ENCODE measurements at places on chromosomes 1 and 21.
A peak's percentile ranks its signal among the peaks of the same experiment; 100 is the strongest.

DNA sequence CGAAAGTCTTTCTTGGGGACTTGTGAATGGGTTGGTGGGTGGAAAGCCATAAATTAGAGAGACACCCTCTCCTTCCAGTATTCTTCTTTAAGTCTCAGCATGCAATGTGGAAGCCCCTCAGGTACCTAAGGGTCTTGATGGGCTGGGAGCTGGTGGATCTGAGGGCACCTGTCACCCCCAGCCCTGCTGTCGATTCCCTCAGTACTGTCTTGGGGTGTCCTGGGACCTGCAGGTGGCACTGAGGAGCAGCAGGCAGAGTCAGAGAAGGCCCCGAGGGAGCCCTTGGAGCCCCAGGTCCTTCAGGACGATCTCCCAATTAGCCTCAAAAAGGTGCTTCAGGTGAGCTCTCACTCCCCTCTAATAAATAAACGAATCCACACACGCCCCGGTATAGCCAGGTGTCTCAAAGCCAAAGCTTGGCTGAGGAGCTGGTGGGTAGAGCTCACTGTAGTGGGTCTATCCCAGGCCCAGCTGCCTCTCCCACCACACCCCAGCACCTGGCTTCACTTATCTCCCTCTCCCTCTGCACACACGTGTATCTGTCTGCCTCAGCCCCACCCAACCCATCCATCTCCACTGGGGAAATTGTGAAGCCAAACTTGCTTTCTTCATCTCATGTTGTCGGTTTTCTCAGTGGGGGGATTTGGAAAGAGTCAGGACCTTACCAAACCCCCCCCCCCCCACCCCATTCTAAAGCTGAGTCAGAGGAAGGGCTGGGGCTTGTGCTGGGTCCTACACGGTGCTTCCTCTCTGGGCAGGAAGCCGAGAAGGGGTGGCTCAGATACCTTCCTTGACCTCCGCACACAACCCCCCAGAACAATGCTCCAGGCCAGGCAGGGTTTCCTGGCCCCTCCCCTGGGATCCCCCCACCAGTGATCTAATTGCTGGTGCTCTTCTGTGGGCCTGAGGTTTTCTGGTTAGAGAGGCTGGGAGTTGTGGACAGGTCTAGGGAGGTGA is 1.6 kb downstream of the ADAM15 start:
- DNase-seq = no peak

GRCh38 chr1:177944016-177944949 is 25.6 kb downstream of the SEC16B start:
- DNase-seq = no peak

DNA sequence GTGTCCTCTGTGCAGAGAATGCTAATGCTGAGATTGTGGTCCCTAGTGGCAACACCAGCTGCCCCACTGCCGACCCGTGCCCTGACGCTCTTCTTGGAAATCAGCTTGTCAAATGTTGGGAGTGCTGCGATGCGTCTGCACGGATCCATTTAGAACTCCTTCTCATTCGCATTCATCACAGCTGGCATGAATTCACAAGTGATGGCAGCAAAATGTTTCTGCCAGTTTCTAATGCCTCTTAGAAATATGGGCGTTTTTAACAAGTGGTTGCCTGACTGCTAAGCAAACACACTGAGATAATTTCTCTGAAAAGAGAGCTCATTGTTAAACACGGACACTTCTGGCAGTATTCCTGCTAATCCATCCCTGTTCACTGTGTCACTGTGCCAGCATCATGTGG is 131.9 kb upstream of the KCNJ6 start:
- no peak for DNase-seq

DNA sequence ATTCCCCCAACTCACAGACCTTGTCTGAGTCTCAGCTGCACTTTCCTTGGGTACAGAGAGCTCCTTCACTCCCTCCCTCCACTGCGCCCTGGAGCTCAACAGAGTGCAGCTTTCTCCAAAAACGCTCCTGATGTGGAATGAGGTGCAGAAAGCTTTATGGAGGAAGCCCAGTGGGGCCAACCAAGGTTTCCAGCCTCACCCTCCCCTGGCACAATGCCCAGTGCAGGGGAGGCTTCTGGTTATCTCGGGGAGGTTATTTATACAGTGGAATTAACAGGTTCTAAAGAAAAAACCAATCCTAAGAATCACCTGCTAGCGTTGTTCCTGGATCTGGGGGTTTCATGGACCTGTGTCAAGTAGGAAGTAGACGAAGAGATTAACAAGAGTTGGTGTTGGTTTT is at the start of gene ITLN1:
Gene ITLN1 (minus strand): TSS at position 139 of the 400 bp plus-strand sequence. CDS start 303 bp downstream, outside the sequence.
- DNase-seq = no peak

- no peak for DNase-seq
Observed at GRCh38 chr1:117267232-117267774, 56.6 kb upstream of the VTCN1 start.

GRCh38 chr1:29083317-29084195 is 40.1 kb downstream of the TMEM200B start:
- DNase-seq = no peak

DNA sequence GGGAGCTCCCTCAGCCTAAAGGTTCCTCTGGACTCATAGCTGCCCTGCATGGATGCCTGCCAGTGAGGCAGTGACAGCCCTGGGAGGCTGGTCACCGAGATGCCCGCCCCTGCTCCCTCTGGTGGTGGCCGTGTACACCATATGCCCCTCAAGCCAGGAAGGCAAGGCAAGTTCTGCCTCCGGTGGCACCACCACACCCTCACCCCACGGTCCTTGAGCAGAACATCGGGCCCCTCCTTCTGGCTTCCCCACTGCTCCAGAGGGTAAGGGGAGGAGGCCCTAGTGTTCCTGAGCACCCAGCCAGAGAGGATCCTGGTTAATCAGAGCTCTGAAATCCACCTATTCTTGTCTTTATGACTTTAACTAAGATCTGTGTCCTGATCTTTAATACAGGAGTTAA is 1.5 kb upstream of the S100A14 start:
- peak; percentile 57 for DNase-seq

DNA sequence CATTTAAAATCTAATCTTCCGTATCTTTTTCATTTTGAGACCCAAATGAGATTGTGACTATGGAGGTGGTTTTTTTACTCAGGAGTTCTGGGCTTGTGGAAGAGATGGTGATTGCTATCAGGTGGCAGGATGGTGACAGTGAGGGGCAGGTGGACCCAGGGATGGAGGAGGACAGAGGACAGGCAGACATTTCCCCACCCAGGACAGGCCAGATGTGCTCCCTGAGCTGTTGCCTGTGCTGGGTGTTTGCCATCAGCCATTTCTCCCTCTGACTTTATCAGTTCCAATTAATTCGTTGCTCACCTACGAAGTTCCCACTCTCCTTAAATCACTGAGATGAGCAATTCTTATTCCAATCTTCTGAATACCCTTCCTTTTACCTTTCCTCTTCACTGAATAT is 26.5 kb downstream of the C1orf116 start:
- DNase-seq = no peak

GRCh38 chr1:24277420-24278169 is 41.6 kb upstream of the GRHL3 start:
- no peak for DNase-seq

GRCh38 chr21:31117128-31117916 is 79.0 kb upstream of the KRTAP19-8 start:
- DNase-seq = peak; percentile 76

GRCh38 chr1:203536980-203537455 is 43.1 kb downstream of the OPTC start:
- no peak for DNase-seq

DNA sequence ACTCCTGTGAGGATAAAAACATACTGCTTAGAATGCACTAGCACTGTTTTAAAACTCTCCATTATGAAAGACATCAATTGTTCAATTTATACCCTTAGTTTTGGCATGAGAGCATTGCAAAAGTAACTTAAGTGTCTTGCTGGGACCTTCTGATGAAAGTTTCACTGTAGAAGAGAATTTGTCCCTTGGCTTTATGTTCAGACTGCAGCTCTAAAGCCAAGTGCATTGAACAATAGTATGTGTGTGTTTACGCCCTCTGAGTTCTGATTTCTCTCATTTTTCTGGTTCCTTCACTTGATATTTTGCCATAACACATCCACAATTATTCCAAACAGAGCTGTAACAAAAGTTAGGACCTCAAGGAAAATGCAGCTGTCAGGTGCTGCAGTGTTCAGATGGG is 474.6 kb downstream of the DISC1 start:
- DNase-seq = no peak

DNA sequence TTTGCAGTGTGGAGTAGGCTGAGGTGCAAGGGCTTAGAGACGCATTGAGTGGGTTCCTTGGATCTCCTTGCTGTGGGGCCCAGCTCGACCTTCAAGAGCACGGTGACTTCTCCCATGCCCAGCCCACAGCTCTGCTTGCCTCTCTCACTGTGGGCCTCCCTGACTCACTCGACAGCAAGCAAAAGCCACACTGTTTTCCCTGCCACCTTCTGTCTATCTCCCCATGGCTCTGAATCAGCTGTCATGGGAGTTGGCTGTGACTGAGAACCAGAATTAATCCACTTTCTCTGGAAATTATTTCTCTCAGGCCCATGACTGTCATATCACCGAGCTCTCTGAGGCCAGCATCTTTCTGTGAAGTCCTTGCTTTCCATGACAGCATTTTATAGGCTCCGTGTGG is 140.7 kb downstream of the NOS1AP start:
- no peak for DNase-seq

DNA sequence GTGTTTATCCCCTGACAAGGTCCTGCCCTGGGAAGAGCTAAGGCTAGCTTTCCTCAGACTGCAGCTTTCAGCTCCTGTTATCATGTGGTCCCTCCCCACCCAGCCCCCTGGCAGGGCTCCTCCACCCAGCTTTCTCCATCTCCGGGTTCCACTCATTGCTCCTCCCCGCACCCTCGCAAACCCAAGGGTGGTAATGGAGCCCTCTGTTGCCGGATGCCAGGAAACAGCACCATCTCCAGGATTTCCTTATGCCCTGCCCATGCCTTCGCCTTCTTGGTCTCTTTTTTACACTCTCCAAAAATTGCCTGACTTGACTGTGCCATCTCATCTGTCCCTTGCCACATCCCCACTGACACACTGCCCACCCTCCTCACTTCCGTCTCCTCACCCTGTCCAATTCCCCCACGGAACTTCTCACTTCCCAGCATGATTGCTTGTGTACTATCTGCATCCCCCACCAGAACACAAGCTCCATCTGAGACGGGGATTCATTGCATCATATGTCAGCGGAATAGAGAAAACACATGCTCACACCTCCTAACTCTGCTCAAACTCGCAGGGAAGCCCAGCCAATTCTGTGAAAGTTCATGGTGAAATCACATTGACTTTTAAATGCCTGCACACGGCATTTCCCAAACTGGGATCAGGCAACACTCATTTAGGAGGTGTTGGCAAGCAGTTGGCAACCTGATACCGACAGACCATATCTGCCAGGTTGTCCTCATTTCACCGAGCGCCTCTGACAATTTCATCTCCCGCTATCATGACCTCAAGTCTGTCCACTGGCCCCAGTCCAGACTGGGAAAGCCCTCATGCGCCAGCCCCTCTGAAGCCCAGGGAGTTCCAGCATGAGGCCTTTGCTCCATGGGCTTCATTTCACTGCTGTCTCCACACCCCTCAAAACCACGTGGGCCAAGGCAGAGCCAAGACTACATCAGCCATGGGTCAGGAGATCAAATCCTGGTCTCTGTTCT is 201.1 kb downstream of the MATN1 start:
- DNase-seq = no peak

DNA sequence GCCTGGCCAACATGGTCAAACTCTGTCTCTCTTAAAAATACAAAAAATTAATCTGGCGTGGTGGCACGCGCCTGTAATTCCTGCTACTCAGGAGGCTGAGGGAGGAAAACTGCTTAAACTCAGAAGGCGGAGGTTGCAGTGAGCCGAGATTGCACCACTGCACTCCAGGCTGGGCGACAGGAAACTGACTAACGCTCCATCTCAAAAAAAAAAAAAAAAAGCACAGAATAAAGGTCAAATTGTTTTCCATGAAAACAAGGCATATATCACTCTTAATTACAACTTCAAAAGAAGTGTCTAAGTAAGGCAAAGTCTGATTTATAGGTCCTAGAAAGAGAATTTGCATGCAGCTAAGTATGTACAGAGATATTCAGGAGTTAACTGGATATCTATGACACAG is 25.6 kb downstream of the EYA3 start:
- no peak for DNase-seq

GRCh38 chr1:178531887-178532286 is 19.0 kb downstream of the TEX35 start:
- DNase-seq = no peak

- DNase-seq = no peak
Observed at GRCh38 chr1:42935971-42936308, 22.7 kb downstream of the SLC2A1 start.

DNA sequence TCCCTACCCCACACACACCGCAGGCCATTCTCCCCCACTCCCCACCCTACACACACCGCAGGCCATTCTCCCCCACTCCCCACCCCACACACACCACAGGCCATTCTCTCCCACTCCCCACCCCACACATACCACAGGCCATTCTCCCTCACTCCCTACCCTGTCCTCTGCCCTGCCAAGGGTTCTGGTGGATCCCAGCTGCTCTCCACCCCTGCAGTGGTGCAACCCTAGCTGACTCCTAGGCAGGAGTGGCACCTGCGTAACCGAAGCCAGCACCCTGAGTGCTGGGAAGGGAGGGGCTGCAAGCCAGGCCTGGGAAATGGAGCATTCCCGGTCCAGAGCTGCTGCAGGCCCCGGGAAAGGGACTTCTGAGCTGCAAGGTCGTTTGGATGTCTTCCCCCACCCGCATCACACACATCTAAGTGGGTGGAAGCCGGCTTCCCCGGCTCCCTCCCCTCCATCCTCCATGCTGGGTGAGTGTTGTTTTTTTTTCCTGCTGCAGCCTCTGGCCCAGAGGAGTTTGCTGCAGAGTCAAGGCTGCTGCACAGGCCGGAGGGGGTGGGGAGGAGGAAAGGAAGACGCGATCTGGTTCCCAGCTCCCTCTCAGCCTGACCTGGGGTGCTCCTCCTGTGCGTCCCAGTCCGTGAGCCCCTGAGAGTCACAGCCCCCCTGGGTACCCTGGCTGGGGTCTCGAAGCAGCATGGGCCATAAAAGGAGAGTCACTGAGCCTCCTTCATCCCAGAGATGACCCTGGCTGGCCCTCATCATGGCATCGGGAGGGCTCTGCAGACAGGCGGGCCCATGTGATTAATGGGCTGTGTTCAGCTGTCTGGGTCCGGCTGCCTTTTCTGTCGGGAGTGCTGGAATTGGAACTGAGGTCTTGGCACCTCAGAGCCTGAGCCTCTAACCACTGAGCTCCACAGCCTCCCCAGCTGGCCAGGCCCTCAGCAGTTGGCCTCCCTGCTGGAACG is 16.1 kb downstream of the H6PD start:
- no peak for DNase-seq

- DNase-seq = no peak
Observed at GRCh38 chr1:213049232-213049631, 1.8 kb upstream of the RPS6KC1 start.

DNA sequence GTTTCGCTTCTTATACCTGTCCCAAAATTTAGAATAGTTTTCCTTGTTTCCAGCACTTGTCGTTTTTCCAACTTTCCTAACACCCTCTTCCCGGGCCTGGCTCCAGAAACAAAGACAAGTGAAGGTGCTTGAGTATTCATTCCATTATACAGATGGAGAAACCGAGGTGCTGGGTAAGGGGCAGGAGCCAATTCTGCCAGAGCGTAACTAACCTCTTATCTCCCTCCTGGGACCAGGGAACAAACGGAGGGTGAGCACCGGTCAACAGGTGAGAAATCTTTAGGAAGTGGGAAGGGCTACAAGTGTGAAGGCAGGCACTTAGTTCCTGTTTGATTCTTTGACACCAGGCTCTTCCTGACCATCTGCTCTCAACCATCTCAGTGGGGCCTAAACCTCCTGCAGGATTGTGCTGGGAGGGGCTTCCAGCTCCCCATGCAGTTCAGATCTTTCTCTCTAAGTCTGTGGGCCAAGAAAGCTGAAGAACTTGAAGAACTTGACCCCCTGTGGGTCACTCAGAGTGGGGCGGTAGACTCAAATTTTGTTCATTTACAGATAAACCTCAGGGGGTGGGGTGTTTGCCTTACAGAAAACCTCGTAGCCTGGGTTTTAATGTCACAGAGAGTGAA is 8.7 kb downstream of the PLXNA2 start:
- no peak for DNase-seq

All from H54 (cell line).